NCI-H1105 treated with DMSO at 0.1 percent for 48 hours (cell line): ENCODE measurements at places on chromosomes 6 and 20.

GRCh38 chr6:34055223-34055933 lies 90.5 kb downstream of the GRM4 start:
- peak; percentile 75 for DNase-seq

DNA sequence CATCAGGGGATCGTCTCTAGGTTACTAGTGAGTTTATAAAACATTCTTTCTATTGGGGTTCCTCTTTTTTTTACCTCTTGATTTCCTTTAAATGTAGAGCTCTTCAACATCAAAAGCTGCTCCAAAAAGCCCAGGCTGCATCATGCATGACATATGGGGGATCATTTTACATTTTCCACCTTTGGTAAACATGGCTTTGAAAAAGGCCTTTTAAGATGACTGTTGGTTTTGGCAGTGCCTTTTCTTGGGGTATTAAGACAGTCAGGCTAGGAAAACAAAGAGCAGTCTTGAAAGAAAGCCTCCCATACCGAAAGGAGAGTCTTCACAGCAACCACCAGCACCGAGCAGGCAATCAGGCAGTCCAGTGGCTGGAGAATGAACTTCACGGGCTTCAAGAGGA lies 73.2 kb downstream of the NPEPL1 start:
- no peak for DNase-seq

- DNase-seq = no peak
These were observed at the start of gene HTR1B for GRCh38 chr6:77463308-77463860. TSS of gene HTR1B (minus strand) at chr6:77463491. CDS start at chr6:77463403, 88 bp downstream.

- no peak for DNase-seq
These were observed 108.8 kb downstream of the PPP1R14C start for GRCh38 chr6:150251566-150252186.
